Epithelial cell of proximal tubule (primary cell): ENCODE measurements at places on chromosomes 3 and 15. TPM values are rescaled to one million over a fixed set of nuclear protein-coding genes. Genes with fewer than 3 reads are reported as not detected.

DNA sequence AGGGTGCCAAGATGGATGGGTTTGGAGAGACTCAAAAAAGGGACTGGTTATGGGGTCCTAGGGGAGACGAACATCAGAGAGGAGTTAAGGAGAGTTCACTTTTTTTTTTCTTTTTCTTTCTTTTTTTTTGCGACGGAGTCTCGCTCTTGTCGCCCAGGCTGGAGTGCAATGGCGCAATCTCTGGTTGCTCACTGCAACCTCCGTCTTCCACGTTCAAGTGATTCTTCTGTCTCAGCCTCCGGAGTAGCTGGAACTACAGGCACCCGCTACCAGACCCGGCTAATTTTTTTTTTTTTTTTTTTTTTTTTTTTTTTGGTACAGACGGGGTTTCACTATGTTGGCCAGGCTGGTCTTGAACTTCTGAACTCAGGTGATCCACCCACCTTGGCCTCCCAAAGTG lies 1.2 kb downstream of the SPINT1 start:
- DNase-seq = no peak

- no peak for DNase-seq
These were observed 47.8 kb upstream of the TMEM158 start for GRCh38 chr3:45273681-45274515.

DNA sequence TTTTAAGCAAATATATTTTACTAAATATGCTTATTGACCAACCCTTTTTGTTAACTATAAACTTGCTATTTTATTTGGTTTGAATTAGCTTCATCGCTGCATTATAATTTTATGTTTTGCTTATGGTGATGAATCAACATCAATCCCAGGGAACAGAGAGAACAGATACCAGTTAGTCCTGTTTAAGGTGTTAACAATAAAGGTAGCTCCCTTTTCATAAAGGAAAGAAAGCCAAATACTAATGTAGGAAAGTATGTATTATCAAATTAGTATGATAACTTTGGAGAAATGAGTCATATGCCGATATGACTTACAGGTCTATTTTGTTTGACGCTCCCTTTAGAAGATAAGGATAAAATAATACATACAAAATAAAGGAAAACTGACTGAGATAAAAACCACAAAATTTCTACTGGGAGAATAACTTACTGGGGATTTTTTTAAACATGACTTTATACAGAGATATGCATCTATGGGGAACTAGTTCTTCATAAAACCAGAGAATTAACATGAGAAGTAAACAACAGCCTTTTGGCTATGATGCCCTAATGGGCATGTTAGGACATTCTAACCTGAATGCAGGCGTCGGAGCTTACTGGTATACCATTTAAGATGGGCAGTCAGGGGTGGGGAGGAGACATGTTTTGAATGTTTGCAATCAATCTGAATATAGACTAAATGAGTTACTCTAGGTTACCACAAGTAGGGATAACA lies 4.5 kb downstream of the OR5K2 start:
- no peak for DNase-seq

DNA sequence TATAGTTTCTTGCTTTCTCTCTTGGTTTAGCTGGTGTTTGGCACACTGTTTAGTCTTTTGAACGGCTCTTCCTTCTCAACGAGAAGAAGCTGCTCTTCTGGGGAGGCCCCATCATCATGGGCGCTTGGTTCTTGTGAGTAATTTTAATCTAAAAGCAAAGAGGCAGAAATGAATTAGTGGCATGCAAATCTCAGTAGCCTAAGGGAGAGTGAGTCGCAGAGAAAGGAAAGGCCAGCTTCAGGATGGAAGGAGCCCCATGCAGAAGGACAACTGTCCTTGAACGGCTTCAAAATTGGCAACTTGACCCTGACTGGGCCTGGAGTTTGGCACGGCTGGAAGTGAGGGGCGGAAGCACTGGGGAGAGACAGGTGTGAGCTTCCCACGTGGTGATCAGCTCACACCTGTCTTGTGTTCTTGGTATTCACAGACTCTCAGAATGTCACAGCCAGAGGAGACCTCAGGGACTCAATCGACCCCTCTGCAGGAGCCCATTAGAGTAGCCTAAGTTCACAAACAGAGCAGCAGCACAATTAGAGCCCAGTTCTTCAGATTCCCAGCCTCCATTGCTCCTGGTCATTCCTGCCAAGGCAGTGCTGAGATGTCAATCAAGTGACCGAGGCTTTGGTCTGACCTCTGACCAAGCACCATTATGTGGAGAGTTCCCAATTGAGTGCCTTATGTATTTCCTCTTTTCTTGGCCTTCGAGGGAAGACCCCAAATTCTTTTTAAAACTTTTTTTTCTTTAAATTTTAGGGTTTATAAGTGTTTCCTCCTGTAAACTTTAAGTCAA lies 41.3 kb upstream of the ETV5 start:
- DNase-seq = no peak

GRCh38 chr3:88005066-88005465 lies 53.7 kb downstream of the CGGBP1 start:
- no peak for DNase-seq

GRCh38 chr15:25058080-25058785 lies 103.4 kb downstream of the SNRPN start:
- DNase-seq = no peak

DNA sequence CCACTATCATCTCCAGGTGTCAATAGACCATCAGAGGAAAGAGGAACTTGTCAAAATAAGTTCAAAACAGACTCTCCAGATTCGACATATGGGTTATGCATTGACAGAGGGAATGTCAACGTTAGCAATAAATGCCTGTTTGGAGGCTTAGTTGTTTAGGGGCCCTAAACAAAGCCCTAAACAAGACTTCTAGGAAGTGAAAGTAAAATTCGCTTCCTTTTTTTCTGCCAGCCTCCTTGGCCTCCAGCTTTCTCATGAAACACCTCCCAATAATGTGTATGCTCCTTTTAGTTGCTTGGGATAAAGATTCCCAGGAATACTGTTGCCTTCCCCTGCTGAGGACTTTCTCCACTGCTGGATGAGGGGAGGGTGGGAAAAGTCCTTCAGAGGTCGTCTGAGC lies 70.9 kb upstream of the ARNT2 start:
- DNase-seq = no peak

Gene RPL39L
- total RNA-seq = 35.0 and 75.1 TPM in 2 replicates

Gene EFCAB12
- not detected in 2 replicates for total RNA-seq

Gene GABRB3
- 0.58 and 0.80 TPM in 2 replicates for total RNA-seq

Gene STIMATE
- 7.7 and 13.1 TPM in 2 replicates for total RNA-seq

Gene TF
- total RNA-seq = under 0.01 TPM in 1 of 2 replicates, not detected in the other

Gene XYLB
- 2.5 and 7.8 TPM in 2 replicates for total RNA-seq

Gene DPPA4
- not detected in 2 replicates for total RNA-seq

Gene UBA5
- 19.9 and 27.3 TPM in 2 replicates for total RNA-seq

Gene LRTM1
- not detected in 2 replicates for total RNA-seq
